ENCODE measurements at places on chromosomes 4 and X.

DNA sequence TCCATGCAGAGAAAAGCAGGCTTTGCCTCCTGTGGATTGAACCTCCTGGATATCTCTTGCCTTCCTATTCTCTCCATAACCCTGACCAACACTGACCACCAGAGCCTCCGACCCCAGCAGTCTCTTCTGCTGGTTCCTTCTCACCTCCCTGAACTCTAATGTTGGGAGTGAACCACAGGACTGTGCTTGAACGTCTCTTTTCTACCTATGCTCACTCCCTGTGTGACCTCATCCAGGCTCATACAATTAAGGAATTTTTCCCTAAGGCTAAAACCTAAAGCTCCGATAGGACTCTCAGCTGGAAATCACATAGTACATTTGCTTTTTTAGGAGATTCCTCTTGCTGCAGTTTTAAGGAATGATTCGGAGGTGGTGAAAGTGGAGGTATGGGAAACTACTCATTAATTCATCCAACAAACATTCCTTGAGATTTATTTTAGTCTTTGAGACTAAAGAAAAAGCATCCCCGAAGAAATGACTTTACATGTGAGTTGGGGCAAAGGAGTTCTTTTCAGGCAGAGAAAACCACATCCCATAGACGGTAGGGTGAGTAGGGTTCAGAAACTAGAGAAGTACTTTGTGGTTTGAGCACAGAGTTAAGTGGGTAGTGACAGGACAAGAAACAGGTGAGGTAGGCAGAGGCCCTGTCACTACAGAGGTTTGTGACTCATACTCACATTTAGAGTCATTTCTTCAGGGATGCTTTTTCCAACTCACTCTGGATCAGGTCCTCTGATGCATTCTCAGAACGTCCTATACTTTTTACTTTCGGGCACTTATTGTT lies 30.8 kb downstream of the NDNF start:
- DNase-seq = no peak

DNA sequence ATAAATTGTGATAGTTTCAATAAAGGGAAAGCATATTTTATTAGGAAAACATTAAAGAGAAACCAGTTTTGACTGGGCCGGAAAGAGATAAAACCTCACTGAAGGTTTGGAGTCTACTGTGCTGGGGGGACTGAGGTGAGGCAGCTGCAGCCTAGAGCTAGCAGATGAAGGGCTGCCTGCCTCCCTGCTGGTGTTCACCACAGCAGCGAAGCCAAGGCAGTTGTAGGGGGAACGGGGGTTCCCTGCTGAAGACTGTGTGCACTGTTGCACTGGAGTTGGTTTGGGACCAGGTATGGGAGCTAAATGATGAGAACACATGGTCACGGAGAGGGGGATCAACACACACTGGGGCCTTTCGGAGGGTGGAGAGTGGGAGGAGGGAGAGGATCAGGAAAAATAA lies 546.5 kb upstream of the SMIM31 start:
- DNase-seq = no peak

- no peak for DNase-seq
These were observed 24.1 kb downstream of the LRBA start for GRCh38 chr4:150990993-150991392.

DNA sequence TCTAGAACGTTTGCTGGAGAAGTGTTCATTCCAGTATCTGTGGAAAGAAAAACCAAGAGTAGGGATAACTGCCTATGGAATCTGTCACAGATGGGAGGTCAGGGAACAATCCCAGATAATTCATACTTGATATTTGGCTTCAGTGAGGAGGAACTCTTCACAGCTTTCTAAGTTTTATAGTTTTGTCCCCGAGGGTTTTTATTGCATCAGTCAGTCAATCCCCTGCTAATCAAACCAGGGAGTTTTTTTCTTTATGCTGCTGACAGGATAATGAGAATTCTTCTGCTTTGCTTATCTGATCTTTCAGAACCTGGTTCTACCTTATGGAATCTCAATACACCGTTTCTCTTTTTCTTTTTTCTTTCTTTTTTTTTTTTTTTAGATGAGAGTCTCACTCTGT lies 633 bp upstream of the TRIML2 start:
- no peak for DNase-seq

- DNase-seq = no peak
These were observed 26.9 kb upstream of the WWC2 start for GRCh38 chr4:183072176-183072575.

GRCh38 chr4:138919094-138919936 lies 96.3 kb upstream of the NOCT start:
- DNase-seq = no peak

GRCh38 chr4:7679406-7680040 lies 244.8 kb upstream of the PSAPL1 start:
- DNase-seq = no peak

DNA sequence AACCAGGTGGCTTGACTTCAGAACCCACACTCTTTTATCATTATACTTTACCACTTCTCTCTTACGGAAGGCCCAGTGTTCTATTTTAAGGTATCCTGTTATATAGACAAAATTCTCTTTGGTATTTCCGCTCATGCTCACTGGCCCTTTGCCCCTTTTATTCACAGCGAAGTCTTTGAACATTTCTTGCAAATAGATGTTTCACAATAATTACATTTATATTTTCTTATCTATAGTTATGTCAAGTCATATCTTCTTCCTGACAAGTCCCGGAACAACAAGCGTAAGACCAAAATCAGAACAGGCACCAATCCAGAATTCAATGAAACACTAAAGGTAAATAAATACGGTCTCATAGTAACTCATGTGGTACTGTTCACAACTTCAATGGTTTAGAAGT lies 102.0 kb downstream of the SYTL5 start:
- no peak for DNase-seq

GRCh38 chrX:66731398-66731797 lies 92.5 kb upstream of the EDA2R start:
- peak; percentile 4 for DNase-seq

DNA sequence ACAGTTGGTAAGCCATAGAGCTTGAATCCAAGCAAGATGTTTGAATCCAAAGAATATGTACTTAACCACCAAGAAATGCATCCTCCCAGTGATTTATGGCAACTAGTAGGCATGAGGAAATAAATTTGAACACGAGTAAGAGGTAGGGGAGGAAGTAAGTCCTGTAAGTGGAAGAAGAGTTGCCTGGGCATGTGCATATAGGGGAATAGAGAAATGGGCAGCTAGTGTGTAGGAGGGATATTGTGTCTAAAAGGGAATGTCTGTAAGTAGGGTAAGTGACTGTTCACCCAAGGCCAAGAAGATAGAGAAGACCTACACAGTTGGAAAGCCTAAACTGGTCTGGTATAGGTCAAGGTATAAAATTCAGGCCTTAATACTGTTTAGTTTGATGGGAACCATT lies 4.6 kb downstream of the SH3BGRL start:
- DNase-seq = no peak

DNA sequence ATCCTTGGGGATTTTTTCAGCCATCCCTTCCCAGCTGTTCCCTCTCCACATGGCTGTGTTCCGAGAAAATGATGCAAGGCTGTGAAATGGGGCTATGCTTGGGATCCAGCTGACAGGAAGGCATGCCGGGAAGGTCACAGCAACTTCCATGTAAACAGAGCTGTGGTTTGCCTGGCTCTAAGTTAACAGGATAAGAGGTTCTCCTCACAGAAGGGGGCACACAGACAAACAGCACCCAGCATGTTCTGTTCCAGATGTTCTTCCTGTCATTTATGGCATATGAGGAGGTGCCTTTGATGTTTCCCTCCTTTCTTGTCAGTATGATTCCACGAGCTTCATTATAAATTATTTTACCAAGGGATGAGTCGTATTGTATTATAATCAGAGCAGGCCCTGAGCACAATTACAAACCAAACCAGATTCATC lies 220.7 kb downstream of the ANTXR2 start:
- no peak for DNase-seq

GRCh38 chrX:134963041-134963440 lies 27.8 kb upstream of the SMIM10 start:
- no peak for DNase-seq

- DNase-seq = no peak
These were observed 793.6 kb upstream of the INTU start for GRCh38 chr4:126838941-126839679.

- DNase-seq = no peak
These were observed 522.8 kb downstream of the GLUD2 start for GRCh38 chrX:121570072-121570841.

DNA sequence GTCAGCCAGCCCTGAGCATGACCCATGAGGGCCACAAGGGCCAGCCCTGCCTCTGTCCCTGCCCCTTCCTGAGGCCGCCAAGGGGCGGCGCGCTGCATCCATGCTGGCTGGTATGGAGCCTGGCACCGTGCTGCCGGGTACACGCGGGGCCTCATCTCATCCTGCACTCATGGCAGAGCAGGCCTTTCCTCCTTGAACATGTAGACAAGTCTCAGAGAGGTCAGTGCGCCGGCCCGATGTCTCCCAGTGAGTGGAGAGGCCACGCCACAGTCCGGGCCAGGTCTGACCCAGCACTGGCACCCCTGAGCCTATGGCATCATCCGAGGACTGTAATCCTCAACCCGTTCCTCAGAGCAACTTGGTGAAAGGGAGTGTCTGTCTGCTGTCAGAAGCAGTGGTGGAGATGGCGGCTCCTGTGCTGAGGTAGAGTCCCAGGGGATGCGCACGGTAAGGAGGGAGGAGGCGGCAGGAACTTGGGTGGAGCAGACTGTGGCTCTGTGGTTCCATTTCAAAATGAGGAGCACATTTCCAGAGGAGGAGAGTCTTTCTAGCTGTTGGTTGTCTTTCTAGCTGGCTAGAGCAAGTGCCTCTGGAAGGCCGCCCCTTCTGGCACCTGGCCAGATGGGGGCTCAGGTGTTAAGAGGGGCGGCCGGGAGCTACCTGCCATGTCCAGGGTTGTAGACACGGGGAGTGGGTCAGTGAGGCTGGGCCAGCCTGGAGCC lies 32.8 kb downstream of the TRMT44 start:
- DNase-seq = no peak

DNA sequence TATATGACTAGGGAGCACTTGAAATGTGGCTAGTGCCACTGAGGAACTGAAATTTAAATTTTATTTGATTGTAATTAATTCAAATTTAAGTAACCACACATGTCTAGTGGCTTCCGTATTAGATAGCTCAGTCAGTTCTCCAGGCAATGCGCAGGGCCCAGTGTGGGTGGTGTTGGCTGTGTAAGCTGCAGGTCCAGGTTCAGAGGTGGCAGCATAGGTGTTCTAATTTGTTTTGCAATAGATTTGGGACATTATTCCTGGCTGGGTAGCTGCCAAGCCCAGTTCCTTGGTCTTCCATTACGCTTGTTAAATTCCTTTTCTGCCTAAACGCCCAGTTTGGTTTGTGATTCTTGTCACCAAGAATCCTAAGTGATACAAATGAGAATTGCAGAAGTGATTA lies 79.5 kb downstream of the FAM184B start:
- DNase-seq = no peak

- no peak for DNase-seq
These were observed 925.6 kb downstream of the SH3BGRL start for GRCh38 chrX:82127228-82128123.

GRCh38 chr4:43765514-43765913 lies 683.1 kb downstream of the KCTD8 start:
- no peak for DNase-seq

GRCh38 chr4:52376132-52376704 lies 282.9 kb downstream of the USP46 start:
- no peak for DNase-seq

GRCh38 chr4:141890279-141890678 lies 253.9 kb downstream of the IL15 start:
- no peak for DNase-seq

DNA sequence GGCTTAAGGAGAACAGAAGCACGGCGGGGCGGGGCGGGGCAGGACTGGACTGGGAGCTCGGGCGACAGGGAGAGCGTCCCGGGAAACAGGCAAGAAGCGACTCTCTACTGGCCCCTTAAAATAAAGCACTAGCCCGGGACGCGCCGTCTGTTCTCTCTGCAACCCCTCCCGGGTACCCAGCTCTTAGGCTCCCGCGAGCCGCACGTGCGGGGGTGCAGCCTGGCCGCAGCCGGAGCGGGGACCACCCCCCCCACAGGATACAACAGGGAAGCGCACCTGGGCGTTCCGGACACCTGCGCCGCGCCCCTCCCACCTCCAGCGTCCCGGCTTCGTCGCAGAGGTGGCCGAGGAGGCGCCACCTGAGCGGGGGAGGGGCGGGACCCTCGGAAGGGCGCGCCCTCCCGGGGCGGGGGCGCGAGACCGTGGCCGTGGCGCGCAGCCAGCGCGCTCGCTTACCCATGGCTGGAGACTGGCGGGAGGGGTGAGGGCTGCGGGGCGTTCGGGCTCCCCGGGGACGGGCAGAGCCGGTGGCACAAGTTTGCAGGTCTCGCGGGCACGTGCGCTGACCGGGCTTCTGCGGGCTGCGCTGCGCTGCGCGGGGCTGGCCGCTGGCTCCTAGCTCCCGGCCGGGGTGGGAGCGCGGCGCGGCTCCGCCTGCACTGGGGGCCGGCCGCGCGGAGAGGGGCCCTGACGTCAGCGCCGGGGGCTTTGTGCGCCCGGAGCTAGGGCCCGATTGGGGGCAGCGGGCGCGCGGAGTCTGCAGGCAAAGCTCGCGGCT lies 91.5 kb downstream of the GEMIN8 start:
- DNase-seq = no peak

DNA sequence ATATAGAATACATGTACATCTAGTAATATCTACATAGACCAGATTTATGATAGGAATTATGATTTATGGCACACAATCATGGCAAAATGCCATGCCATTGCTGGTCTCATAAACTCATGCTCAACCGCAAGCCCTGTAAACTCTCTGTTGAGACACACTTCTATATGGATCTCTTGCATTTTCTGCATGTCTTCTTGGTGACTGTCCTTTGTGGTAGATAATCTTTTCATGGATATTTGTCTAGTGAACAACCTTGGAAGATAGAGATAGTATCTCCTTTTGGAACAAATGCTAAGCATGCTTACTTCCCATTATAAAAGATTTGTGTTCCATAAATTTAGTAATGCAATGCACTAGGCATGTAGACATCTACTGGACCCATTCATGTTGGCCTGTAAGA lies 328.0 kb downstream of the NAF1 start:
- DNase-seq = no peak

GRCh38 chr4:116126794-116127193 lies 958.6 kb downstream of the TRAM1L1 start:
- no peak for DNase-seq

DNA sequence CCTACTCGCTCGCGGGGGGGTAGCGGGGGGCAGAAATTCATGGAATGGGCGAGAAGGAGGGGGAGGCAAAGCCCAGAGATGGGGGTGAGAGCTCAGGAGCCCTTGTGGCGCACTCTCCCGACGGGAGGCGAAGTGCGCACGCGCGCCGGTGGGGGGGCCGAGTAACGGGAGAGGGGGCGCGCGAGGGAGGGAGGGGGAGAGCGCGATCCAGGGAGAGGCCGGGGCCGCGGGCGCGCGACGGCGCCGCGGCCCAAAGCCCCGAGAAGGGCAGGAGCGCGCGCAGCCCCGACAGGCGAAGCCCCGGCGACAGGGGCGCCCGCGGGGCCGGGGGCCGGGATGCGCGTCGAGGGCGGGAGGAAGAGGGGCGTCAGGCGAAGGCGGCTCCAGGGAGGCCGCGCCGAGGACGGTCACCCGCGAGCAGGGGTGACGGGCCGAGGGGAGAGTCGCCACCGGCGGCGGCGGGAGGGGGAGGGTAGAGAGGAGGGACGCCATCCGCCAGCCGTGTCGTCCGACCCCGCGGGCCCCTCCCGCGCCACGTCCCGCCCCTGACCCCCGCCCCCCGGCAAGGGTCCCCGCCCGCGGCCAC lies 421 bp downstream of the MECP2 start:
- DNase-seq = no peak
